Activated naive CD8-positive, alpha-beta T cell treated with anti-CD3 and anti-CD28 coated beads for 36 hours (primary cell): ENCODE measurements at places on chromosomes 1 and 21. TPM values are rescaled to one million over a fixed set of nuclear protein-coding genes. Genes with fewer than 3 reads are reported as not detected.

OR2G3 gene
- not detected for total RNA-seq

- no peak overlapping the region for H3K27ac ChIP-seq
- no peak overlapping the region for H3K4me3 ChIP-seq
- peaks cover 7% of the 10 kb centered on the region for H3K4me1 ChIP-seq
Measured at GRCh38 chr1:61687901-61688300, 37.0 kb downstream of the TM2D1 start.

DNA sequence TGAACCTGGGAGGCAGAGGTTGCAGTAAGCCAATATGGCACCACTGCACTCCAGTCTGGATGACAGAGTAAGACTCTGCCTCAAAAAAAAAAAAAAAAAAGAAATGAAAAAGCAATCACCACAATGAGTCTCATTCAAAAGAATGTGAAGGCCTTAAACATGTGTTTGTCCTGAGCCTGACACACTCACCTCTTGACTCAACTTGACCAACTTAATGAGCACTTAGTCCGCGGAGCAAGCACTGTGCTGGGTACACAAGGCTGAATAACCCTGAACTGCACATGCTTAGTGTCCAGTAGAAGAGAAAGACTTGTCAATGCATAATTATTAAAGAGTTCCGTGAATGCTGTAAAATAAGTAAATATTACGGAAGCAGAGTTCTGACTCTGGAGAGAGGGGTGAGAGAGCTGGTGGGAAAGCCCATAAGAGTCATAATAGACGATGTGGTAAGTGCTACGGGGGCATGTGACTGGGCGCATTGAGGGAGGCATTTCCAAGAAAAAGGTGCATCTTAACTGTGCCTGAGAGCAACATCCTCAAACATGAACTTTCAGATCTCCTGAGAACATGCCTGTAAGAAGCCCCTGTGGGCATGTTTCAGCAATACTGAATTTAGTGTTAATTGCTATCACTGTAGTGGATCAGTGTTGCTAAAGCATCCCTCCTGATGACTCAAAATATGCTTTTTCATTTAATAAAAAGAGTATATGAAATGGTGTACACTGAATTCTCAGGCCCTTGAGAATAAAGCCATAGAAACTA lies 27.2 kb downstream of the MCOLN2 start:
- H3K4me3 ChIP-seq, result no peak overlapping the region
- peak overlapping the region; percentile 48 for H3K27ac ChIP-seq
- peaks cover 32% of the 10 kb centered on the region for H3K4me1 ChIP-seq
- peaks cover 22% of the 10 kb centered on the region for H3K36me3 ChIP-seq
- no peaks in the 10 kb centered on the region for H3K27me3 ChIP-seq
- peak; percentile 33 for DNase-seq

DNA sequence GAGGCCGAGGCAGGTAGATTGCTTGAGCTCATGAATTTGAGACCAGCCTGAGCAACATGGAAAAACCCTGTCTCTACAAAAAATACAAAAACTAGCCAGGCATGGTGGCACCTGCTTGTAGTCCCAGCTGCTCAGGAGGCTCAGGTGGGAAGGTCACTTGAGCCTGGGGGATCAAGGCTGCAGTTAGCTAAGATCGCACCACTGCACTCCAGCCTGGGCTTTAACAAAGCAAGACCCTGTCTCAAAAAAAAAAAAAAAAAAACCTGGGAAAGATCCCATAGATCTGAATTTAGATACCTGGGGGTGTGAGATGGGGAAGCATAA lies 32.9 kb downstream of the NIBAN1 start:
- H3K27ac ChIP-seq, result no peak overlapping the region
- H3K4me1 ChIP-seq, result peaks cover 18% of the 10 kb centered on the region
- no peak overlapping the region for H3K4me3 ChIP-seq
- H3K27me3 ChIP-seq, result peaks cover 3% of the 10 kb centered on the region
- DNase-seq, result no peak

IL19 gene
- total RNA-seq, result not detected

FAM110D gene
- not detected for total RNA-seq

TRPM2 gene
- 3.7 TPM for total RNA-seq

GRCh38 chr21:44742418-44743153 lies 31.2 kb upstream of the TSPEAR start:
- no peak overlapping the region for H3K4me3 ChIP-seq
- H3K27me3 ChIP-seq, result no peaks in the 10 kb centered on the region
- peaks cover 3% of the 10 kb centered on the region for H3K36me3 ChIP-seq
- H3K4me1 ChIP-seq, result peaks cover 2% of the 10 kb centered on the region
- no peak overlapping the region for H3K27ac ChIP-seq

DNA sequence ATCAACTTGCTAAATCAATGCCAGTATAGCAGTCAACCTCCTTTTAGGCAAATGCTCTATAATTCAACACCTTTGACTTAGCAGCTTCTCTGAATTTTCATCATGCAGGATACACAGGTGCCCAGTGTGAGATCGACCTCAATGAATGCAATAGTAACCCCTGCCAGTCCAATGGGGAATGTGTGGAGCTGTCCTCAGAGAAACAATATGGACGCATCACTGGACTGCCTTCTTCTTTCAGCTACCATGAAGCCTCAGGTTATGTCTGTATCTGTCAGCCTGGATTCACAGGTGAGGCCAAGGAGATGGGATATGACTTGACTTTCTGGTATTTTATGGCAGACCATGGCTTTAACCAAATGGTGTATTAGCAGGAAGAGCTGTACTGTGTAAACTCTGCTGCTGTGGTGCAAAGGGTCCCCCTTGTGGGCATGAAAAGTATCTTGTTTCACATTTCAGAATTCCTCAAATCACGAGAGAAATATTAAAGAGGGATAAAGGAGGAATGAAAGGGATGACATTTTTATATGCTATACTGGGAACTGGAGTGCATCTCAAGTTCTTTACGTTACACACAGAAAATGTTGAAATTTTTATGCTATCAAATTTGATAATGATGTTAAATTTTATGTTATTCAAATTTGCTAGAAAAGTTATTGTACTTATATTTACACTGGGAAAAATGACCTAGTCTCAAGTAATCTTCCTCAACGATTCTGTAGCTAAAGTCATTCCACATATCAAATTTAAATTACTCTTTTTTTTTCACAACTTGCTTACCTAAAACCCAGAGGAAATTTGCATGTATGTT lies 88.9 kb downstream of the CRB1 start:
- no peaks in the 10 kb centered on the region for H3K4me1 ChIP-seq
- H3K36me3 ChIP-seq, result no peaks in the 10 kb centered on the region
- no peaks in the 10 kb centered on the region for H3K27me3 ChIP-seq
- H3K4me3 ChIP-seq, result no peak overlapping the region

DNA sequence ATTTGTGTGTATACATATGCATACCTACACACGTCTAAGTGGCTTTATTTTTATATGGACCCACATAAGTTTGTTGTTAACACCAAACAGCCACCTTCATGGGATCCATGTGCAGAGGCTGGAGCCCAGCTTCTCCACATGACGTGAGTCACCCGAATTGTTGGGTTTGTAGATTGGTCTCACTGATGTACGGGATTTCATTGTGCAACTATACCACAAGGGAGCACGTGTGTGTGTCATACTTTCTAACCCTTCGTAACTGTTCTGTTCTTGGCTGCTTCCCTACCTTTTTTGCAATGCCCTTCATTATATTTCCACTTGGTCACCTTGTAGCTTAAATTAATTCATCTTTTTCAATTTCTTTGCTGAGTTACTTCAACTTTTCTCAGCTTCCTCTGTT lies 21.0 kb downstream of the SPRTN start:
- H3K27me3 ChIP-seq, result no peaks in the 10 kb centered on the region
- H3K4me3 ChIP-seq, result no peak overlapping the region
- peaks cover 6% of the 10 kb centered on the region for H3K36me3 ChIP-seq
- H3K4me1 ChIP-seq, result peaks cover 4% of the 10 kb centered on the region

IQGAP3 gene
- 14.9 TPM for total RNA-seq

NUP210L gene
- not detected for total RNA-seq

DNA sequence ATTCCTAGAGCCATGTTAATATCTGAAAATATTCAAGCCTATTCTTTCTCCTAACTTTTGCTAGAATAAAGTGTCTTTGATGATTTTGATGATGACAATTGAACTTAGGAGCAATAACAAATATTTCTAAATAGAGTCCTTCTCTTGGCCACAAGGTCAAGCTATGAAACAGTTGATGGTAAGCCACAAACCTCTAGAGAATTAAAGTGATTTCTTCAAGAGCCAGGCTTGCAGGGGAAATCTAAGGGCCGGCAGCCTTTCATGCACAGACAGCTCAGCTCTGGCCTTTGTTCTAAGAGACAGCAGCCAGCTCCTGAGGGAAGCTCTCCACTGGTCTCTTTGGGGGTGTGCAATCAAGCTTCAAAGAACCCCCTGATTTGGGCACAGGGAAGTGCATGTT lies 59.0 kb downstream of the SUSD4 start:
- peaks cover 17% of the 10 kb centered on the region for H3K4me1 ChIP-seq
- DNase-seq, result no peak
- no peak overlapping the region for H3K4me3 ChIP-seq
- peaks cover 1% of the 10 kb centered on the region for H3K36me3 ChIP-seq
- no peak overlapping the region for H3K27ac ChIP-seq
- no peaks in the 10 kb centered on the region for H3K27me3 ChIP-seq

GRCh38 chr1:220338759-220339158 lies 66.5 kb upstream of the RAB3GAP2 start:
- no peak for DNase-seq
- H3K27ac ChIP-seq, result no peak overlapping the region
- H3K36me3 ChIP-seq, result no peaks in the 10 kb centered on the region
- no peaks in the 10 kb centered on the region for H3K4me1 ChIP-seq

DNA sequence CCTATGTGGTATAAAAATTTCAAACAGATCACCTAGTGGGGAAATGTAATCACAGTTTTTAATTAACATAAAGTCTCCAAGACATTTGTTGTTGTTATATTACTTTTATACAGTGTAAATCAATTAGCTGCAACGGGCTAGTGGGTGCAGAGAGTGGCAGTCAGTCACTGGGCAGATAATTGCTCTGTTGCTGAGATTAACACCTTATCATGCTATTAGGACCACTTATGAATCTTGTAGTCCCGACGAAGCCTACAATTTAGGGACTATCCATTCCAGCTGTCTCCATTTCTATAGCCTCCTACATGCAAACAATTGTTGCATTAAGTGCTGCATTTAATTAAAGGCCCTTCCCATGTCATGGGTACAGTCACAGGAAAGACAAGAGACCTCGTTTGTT lies 158.9 kb upstream of the PROX1 start:
- peaks cover 3% of the 10 kb centered on the region for H3K27me3 ChIP-seq
- H3K36me3 ChIP-seq, result no peaks in the 10 kb centered on the region
- no peak for DNase-seq
- H3K4me1 ChIP-seq, result no peaks in the 10 kb centered on the region
- H3K4me3 ChIP-seq, result no peak overlapping the region

GRCh38 chr21:17688912-17689874 lies 76.5 kb upstream of the BTG3 start:
- no peaks in the 10 kb centered on the region for H3K36me3 ChIP-seq
- H3K27me3 ChIP-seq, result no peaks in the 10 kb centered on the region
- no peak overlapping the region for H3K27ac ChIP-seq
- peaks cover 27% of the 10 kb centered on the region for H3K4me1 ChIP-seq

- no peak overlapping the region for H3K4me3 ChIP-seq
- H3K4me1 ChIP-seq, result no peaks in the 10 kb centered on the region
- no peak overlapping the region for H3K27ac ChIP-seq
- DNase-seq, result no peak
- no peaks in the 10 kb centered on the region for H3K27me3 ChIP-seq
- no peaks in the 10 kb centered on the region for H3K36me3 ChIP-seq
Measured at GRCh38 chr1:7388141-7388487, 383.0 kb upstream of the VAMP3 start.

DNA sequence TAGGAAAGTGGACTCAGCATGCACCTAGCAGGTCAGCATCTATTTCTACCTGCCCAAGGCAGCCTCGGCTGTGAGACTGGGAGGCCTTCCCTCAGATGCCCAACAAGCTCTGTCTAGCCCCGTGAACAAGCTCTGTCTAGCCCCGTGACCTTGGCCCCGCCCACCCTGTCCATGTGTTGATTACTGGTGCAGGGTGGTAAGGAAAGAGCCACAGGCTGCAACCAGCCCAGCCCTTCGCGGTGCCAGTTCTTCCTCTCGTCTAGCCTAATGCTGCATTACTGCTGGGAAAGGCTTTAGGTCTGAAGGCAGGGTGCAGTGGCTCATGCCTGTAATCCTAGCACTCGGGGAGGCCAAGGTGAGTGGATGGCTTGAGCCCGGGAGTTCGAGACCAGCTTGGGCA lies 2.2 kb downstream of the GPR153 start:
- DNase-seq, result no peak
- no peaks in the 10 kb centered on the region for H3K4me1 ChIP-seq

DNA sequence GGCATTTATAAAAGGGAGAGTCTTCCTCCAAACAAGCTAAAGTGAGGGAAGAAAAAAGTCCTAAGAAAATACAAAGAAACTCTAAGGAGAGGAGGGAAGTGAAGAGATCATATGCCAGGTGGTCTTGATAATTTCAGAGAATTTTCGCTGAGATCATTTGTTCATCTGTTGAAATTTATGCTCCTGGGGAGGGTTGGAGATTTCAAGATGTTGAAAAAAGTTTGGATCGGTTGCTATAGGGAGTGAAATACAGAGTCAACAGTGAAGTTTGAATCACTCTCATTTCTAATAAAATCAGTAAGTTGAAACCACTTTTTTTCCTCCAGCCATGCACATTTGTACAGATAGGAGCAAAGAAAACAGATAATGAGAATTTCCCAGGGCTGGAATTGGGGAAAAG lies 299.1 kb upstream of the ADAMTS5 start:
- no peak for DNase-seq
- no peaks in the 10 kb centered on the region for H3K4me1 ChIP-seq
- H3K4me3 ChIP-seq, result no peak overlapping the region
- no peaks in the 10 kb centered on the region for H3K36me3 ChIP-seq
- H3K27ac ChIP-seq, result no peak overlapping the region

DNA sequence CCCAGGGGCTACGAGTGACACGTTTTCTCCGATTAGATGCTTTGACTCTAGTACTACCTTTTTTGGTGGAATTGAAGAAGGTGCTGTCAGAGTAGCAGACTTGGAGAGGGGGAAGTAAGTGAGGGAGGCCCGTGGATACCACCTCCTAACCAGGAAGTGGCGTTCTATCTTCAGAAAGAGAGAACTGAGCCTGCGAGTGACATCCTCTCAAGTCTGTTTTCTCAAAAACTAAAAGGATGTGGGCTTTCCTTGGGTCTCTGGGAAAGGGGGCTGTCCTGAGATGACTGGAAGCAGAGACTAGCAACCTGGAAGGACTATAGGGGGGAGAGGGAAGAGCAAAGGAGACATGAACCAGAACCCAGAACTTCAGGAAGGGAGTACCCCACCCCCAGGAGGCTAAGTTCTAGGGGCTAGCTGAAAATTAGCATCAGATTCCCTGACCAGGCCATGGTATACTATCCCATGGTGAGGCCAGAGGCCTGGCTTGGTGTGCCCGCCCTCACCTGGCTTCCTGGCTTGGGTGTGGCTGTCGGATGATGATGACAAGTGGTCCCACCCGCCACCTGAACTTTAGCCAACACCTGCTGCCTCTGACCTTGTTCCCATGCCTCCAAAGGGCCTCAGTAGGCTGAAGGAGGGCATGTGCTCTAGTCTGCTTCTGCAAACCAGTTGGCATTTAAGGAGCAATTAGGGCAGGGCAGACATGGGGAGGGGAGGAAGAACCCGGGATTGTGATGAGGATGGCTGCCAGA lies 49.1 kb downstream of the ATP2B4 start:
- DNase-seq, result no peak
- peak overlapping the region; percentile 89 for H3K27ac ChIP-seq
- H3K4me3 ChIP-seq, result no peak overlapping the region
- H3K36me3 ChIP-seq, result no peaks in the 10 kb centered on the region
- peaks cover 40% of the 10 kb centered on the region for H3K4me1 ChIP-seq
